ENCODE measurements at places on chromosomes 3 and 15. TPM values are rescaled to one million over a fixed set of nuclear protein-coding genes. Genes with fewer than 3 reads are reported as not detected.

The CAPN3 gene
- 45.4 TPM for total RNA-seq

The AADAC gene
- total RNA-seq: 3.2 TPM

The DUSP7 gene
- 40.7 TPM for total RNA-seq

The BAHD1 gene
- total RNA-seq: 29.8 TPM

The HRG gene
- total RNA-seq: not detected

The SAMMSON gene
- total RNA-seq: not detected

The SLC6A20 gene
- 22.7 TPM for total RNA-seq

The FSIP1 gene
- 0.96 TPM for total RNA-seq

The SPSB4 gene
- 1.2 TPM for total RNA-seq

The LEKR1 gene
- total RNA-seq: 2.1 TPM

The NR2E3 gene
- 0.26 TPM for total RNA-seq

The RTP3 gene
- total RNA-seq: not detected

The SI gene
- not detected for total RNA-seq

The ANKUB1 gene
- not detected for total RNA-seq

The SLC22A13 gene
- 0.41 TPM for total RNA-seq

The ACTRT3 gene
- total RNA-seq: 1.2 TPM

The COL6A5 gene
- 6.3 TPM for total RNA-seq

The DET1 gene
- 5.4 TPM for total RNA-seq

The PARP6 gene
- total RNA-seq: 87.9 TPM

The GPR27 gene
- total RNA-seq: 3.7 TPM

The ITGA11 gene
- total RNA-seq: 7.1 TPM

The TP63 gene
- total RNA-seq: 1.3 TPM

The TNNC1 gene
- total RNA-seq: 88.9 TPM

The FBXO40 gene
- total RNA-seq: 0.09 TPM

The CCDC80 gene
- 60.4 TPM for total RNA-seq

The STX19 gene
- 2.8 TPM for total RNA-seq

The PLSCR5 gene
- not detected for total RNA-seq

Data from upper lobe of right lung (tissue), 1 donor.